ENCODE measurements at places on chromosomes 6 and 20.
A peak's percentile ranks its signal among the peaks of the same experiment; 100 is the strongest.

GRCh38 chr6:25112322-25112773, 166.8 kb upstream of the CARMIL1 start:
- no peak for DNase-seq

DNA sequence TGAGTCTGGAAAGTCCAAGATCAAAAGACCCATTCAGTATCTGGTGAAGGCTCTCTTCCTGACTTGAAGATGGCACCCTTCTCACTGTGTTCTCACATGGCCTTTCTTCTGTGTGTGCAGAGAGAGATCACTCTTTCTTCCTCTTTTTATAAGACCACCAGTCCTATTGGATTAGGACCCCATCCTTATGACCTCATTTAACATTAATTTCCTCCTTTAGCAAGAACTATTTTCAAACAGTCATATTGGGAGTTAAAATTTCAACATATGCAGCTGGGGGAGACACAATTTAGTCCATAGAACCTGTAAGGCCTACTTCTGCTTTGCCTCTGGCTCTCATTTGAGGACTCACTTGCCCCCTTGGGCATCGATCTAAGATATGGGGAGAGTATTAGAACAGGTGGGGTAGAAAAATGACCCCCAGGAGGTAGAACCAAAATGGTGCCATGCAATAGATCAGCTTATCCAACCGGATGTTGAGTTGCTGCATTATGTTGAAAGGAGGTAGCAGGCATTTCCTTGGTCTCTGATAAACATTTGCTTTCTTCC, 78.4 kb upstream of the ATXN1 start:
- no peak for DNase-seq

GRCh38 chr20:23434521-23435313, 4.8 kb upstream of the CSTL1 start:
- no peak for DNase-seq

DNA sequence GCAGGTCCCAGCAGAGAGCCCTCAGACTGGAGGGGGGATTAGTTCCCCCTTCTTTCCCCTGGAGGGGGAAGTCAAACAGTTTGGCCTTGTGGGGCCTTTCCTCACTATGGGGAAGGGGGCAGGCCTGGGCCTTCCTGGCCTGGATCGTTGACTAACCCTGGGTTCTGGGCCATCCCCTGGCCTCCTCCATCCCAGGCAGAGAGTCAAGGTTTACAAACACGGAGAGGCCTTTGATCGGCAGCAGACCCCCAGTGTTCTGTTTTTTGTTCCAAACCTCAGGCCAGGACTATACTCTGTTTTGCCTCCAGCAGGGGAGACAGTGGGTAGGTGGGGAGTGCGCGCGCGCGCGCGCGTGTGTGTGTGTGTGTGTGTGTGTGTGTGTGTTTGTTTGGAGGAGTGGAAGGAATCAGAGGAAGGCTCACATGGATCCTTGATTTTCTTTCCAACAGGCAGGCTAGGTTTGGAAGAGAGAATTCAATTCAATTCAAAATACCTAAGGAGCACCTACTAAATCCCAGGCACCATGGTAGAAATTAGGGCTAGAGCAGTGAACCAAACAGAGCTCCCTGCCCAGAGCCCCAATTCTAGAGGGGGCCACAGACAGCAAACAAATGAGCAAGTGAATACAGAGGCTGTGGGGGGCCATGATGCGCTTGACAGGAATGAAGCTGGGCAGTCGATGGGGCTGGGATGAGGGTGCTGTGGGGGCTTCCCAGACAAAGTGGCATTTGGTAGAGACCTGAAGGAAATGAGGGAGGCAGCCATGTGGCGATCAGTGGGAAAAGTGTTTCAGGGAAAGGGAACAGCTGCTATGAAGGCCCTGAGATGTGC, 14.8 kb downstream of the TP53RK start:
- DNase-seq: no peak

DNA sequence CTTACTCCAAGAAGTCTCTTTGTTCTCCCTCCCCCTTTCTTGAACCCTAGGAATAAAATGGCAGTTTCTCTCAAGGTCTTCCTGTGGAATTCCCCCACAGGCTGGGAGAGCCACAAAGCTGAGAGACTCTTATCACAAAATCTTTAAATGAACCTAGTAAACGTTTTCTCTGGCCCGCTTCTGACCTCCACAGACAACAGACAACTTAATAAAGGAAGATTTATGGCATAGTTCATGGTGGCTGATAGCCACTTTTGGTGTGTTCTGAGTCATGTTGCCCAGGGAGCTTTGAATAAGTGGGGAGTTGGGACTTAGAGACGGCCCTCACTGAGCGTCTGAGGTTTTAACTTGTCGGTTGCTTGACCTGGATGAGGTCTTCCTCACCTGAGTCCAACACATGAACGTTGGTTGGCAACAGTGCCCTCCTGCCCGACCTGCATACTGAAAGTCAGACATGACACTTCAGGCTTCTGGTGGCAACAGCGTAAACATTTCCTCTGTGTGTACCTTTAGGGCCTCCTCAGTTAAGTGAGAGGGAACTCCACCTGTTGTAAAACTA, 124.1 kb downstream of the FOXO3 start:
- no peak for DNase-seq

- DNase-seq: no peak
These were observed 23.3 kb downstream of the STK38 start for GRCh38 chr6:36523936-36524499.

GRCh38 chr20:17799575-17800227, 99.9 kb downstream of the BANF2 start:
- DNase-seq: no peak

DNA sequence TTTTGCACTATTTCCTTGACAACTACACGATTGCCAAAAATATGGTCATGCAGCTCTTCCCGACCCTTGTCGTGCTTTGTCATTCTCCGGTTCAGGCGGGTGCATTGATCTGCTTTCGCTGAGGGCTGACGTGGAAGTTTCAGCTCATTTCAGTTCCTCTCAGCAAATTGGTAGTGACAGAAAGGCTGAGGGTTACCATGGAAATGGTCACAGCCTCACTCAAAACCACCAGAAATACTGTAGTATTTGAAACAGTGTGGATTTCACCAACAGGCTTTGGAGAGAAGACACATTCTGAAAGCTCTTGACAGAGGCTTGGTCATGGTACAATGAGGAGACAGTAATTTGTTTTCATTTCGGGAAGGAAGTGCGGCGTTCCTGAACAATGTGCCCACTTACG, 99.7 kb upstream of the EXOC2 start:
- no peak for DNase-seq

- DNase-seq: no peak
These were observed 662 bp downstream of the ZNF343 start for GRCh38 chr20:2507875-2508630.

DNA sequence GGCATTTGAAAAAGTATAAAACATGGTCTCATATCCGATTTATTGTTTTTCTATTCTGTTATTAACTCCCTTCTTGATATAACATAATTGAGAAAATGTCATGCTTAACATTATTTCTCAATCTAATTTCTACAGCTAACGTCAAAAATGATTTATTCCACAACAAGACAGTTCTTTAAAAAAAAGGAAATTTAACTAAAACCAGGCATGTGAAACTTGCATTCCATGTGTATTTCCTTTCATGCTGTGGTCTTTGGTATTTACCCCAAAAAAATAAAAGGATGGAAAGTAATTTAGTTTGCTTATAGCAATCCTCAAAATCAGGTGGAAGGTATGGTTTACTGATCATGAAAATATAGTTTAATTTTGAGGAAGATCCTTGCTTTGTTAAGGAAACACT, 142.8 kb downstream of the COL21A1 start:
- no peak for DNase-seq

- DNase-seq: no peak
These were observed 119.3 kb upstream of the NAA20 start for GRCh38 chr20:19897891-19898290.

GRCh38 chr20:63885264-63886053, 9.5 kb upstream of the DNAJC5 start:
- no peak for DNase-seq

DNA sequence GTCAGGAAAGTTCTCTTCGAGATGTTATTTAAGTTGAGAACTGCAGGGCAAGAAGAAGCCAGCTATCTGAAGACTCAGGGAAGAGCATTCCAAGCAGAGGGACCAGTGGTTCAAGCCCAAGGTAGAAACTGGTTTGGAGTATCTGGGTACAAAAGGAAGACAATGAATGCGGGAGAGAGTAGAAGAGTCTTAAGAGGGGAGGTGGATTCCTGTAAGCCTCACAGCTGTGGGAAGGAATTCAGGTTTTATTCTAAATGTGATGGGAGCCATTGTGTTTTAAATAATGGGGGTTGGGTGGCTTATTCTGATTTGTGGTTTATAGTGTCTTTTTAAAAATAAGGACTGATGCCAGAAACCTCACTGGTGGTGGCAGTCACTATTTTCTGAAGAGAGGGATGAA, 37.6 kb upstream of the TENT5A start:
- no peak for DNase-seq

DNA sequence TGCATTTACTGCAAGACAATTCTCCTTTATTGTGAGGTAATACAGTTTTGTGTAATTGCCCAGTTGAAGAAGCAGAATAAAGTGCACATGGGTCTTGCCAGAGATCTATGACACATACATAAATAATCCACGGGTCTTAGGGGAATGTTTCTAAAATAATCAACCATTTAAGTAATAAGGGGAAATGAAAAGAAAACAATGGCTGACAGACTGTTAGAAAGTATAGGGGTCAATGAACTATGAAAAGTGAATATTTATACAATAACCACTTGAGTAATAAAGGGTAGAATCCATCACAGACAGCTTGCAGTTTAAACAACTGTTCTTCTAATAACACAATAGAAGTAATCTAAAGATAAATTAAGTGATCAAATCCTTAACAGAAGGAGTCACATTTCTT, 477.2 kb downstream of the EYS start:
- no peak for DNase-seq

DNA sequence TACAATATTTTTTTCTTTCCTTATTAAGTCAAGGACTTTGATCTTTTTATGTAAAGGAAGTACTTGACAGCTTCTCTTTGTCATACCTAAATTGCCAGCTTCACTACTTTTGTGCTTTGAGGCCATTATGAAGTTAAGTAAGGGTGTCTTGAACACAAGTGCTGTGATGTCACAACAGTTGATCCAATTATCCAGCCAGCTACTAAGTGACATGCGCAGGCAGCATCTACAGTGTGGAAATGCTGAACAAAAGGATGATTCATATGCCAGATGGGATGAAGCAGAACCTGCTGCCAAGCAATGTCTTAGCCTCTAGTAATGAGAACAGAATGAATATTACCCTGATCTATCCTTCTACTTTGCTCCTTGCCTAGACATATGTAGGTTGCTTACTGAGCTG, 68.3 kb upstream of the TMEM244 start:
- DNase-seq: no peak

DNA sequence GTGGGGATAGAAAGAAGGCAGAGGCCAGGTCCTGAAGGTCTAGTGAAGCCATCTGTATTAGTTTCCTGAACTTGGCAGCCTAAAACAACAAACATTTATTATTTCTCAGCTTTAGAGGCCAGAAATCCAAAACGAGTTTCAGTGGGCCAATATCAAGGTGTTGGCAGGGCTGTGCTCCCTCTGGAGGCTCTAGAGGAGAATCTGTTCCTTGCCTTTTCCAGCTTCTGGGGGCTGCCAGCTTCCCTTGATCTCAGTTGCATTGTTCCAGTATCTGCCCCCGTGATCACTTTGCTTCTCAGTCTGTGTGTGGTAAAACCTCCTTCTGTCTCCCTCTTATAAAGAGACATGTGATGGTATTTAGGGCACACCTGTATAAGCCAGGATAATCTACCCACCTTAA, 82.4 kb downstream of the MAFB start:
- DNase-seq: no peak

- no peak for DNase-seq
These were observed 103.6 kb downstream of the JPH2 start for GRCh38 chr20:44083220-44083933.

DNA sequence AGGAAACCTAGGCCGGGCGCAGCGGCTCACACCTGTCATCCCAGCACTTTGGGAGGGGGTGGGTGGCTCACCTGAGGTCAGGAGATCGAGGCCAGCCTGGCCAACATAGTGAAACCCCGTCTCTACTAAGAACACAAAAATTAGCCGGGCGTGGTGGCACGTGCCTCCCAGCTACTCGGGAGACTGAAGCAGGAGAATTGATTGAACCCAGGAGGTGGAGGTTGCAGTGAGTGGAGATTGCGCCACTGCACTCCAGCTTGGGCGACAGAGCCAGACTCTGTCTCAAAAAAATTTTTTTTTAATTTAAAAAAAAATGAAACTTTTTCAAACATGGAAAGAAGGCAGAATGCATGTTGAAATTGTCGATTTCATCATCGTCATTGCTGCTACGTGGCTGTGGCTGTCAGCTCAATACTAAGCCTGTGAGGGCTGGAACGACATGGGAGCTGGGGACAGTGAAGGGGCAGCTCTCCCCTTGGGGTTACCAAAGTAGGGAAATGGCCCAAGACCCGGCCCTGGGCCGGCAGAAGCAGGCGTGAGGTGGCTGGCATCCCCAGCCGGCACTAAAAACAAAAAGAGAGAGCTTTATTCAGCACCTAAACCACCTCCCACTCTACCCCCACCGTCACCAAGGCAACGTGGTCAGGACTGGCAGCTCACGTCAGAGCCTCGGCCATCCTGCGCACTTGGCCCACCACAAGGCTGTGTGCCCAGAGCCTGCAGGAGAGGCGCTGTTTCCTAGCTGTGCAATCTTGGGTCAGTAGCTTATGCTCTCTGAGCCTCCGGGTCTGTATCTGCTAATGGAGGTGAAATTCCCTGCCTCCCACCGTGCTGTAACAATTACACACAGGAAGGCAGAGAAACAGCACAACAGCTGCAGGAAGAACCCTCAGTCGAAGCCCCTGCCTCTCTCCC, 30.8 kb downstream of the AGPAT4 start:
- DNase-seq: no peak

GRCh38 chr20:45247865-45248264, 6.5 kb downstream of the SLPI start:
- no peak for DNase-seq

DNA sequence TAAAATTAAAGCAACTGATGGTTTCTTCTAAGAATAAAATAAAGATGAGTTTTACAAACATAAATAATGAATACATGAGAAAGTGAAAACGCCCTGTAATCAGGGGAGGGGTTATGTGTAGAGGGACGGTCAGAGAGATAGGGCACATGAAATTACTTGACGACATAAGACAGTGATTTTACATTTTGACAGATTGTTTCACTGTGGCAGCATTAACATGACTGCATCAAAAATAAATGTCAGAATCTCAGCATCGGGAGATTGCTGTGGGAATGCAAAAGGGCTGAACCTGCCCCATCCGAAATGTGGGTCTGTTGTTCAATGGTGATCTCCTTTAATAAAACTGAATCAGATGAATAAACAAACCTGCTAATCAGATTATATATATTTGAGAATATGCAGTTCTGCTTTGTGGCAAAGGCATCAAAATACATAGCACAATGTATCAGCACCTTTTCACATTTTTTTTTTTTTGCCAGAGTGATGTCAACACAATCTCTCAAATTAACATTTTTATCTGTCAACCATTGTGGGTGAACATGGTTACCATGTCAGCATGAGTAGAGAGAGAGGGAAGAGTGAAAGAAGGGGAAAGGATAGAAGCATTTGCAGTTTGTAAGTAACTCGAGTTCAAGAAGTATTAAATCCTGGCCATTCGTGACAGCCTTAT, 177.1 kb upstream of the MAN1A1 start:
- no peak for DNase-seq

GRCh38 chr20:57480444-57481160, 44.3 kb downstream of the CTCFL start:
- DNase-seq: peak; percentile 3

Data from activated T-cell treated with anti-CD3 and anti-CD28 coated beads for 4 hours (primary cell).